ENCODE measurements at places on chromosomes 2 and 18.

DNA sequence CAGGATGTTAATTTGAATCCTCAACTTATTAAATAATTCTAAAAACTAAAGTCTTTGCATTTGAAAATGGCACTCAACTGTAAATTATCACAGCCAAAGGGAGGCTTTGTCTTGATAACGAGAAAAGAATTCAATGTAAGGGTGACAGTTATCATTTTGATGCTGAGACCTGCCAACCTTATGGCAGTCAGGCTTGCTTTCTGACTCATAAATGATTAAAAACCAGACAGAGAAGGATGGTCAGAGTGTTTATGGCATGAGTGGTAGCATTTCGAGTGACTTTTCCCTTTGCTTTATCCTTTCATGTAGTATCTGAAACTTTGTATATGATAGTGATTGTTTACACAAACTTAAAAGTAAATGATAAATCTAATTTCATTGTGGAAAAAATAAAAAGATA lies 53.9 kb upstream of the EPC2 start:
- DNase-seq: no peak

DNA sequence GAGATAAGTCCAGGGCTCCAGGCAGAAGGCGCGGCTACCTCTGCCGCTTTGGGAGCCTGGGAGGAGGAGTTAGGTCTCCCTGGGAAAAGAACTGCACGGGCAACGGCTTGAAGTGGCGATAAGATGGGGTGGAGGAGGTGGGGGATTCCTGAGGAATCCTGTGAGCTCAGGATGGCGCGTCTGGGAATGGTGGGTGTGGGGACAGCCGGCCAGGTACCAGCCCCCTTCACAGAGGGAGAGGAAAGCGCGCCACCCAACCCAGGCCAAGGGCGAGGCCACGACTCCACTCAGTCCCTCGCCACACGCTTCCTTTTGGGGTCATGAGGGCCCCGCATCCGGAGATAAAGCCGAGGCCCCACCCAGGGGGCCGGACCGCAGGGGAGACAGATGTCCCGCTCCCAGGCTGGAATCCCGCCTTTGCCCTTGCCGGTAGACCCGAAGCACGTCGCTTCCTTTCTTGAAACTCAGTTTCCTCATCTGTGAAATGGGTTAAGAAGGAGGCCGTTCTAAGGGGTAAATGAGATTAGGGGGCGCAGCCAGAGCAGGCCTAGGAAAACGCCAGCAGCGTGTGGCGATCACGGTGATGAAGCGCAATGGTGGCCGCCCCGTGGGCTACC lies 1.7 kb upstream of the CTDSP1 start:
- no peak for DNase-seq

DNA sequence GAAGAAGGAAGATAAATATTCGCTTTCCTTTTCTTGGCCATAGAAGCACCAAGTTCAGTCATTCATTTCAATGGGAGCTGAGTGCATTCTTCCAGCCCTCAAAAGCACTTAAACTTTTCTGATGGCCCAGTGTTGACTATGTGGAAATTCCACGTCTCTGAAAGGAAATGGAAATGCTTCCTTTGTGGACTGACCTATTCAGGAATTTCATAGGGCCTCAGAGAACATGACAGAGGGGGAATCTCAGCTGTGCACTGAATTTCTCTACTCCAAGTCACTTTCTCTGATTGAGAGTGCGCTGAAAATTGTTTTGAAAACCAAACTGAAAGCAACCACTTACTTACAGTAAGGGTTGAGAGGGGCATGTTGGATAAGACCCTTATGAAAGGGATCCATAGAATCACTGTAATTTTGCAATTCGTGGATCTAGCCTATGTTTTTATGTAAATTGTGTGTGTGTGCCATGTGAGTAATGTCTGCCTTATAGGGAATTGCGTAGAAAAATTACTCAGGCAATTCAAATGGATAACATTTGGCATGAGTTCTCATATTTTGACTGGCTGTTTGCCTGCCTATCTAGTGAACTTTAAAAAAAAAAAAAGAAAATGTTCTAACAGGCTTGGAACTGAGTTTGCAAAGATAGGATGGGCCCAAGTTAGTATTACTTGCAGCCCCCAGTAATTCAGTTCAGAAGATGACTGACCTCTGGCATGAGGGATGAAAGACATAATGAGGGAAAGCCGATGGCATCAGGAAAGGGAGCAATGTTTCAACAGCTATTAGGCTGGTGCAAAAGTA lies 437.0 kb downstream of the PTPRM start:
- DNase-seq: no peak

- DNase-seq: no peak
These were observed 74.3 kb downstream of the TFCP2L1 start for GRCh38 chr2:121210691-121211090.

- DNase-seq: no peak
These were observed 302.4 kb downstream of the STK39 start for GRCh38 chr2:167944825-167945659.

GRCh38 chr2:181876614-181877063 lies 14.9 kb upstream of the ITPRID2 start:
- no peak for DNase-seq

DNA sequence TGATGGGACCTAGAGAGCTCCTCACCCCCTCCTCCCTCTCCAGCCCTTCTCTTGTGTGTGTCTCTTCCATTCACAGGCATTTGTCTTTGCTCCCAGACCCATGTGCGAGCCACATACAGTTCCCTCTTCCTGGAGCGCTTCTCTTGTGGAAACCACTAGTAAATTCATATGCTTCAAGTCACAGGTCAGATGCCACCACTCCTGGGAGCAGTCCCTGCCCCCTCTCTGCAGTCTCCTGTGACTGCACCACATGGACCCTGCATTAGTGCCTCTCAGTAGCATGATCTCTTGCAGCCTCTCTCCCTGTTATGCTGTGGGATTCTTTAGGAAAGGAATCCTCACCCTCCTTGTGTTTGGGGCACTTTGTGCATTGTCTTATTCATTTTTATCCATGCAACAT lies 96.5 kb upstream of the NFATC1 start:
- DNase-seq: no peak

DNA sequence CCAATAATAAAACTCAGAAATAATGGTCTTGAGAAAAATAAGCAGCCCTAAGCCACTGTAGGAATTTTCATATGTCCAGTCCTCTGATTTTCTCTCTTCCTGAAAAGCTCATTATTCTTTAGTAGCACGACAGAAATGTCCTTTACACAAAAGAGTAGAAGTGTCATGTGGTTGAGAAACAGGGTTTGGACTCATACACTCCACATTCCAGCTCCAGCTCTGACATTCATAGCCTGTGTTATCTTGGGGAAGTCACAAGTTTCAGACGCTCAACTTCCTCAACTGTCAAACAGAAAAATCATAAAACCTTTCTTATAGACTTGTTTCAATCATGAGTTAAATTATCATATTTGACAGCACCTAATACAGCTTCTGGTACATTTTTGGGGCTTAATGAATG lies 511.5 kb downstream of the TNS1 start:
- no peak for DNase-seq

DNA sequence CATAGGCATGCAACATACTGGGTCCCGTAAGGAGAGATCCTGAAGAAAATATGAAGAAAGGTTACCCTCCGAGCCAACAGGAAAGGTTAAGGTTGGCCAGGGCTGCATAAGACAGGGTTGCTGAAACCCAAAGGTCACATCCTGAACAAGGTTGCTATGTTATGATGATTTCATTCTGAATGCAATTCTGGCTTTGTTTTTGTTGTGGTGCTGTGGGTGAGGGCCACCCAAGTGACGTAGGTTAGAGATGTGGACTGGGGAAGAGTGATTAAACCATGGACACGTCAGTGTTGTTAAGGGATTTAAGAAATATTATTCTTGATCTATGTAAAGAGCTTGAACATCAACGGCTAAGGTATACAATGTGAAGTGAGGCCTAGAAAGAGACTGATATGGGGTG lies 60.0 kb downstream of the ZEB2 start:
- DNase-seq: no peak

- no peak for DNase-seq
These were observed 124.6 kb downstream of the TMEFF2 start for GRCh38 chr2:192070099-192070498.

DNA sequence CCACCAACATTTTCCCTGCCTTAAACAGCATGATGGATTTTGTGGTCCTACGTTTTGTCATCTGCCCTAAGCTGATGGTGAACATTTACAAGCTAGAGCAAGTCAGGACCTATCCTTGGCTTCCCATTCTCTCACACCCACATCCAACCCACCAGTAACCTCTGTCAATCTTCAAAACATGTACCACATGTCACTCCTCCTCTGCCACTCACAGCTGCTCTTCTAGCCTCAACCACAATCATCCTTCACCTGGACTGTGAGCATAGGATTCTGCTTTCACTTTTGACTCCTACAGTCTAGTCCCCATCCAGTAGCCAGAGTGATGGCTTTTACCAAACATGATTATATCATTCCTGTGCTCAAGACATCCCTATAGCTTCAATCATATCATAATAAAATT lies 279.8 kb upstream of the DLGAP1 start:
- no peak for DNase-seq

DNA sequence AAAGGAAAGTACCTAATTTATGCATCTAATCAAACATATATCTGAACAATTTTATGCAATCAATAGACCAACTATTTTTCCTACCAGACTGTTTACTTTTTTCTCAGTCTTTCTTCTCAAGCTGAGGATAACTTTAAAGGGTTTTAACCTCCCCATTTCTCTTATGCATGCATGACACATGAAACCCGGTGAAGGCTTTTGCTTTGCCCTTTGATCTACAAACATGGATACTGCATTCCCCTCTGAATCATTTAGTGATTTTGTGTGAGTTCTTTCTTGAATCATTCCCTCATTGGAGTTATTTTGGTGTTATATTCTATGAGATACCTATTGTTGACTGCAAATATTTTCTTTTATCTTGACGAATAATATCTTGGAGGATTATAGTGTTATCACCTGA lies 931.9 kb upstream of the CNTNAP5 start:
- DNase-seq: no peak

- DNase-seq: no peak
These were observed 346.0 kb downstream of the CYRIA start for GRCh38 chr2:16319551-16320121.

DNA sequence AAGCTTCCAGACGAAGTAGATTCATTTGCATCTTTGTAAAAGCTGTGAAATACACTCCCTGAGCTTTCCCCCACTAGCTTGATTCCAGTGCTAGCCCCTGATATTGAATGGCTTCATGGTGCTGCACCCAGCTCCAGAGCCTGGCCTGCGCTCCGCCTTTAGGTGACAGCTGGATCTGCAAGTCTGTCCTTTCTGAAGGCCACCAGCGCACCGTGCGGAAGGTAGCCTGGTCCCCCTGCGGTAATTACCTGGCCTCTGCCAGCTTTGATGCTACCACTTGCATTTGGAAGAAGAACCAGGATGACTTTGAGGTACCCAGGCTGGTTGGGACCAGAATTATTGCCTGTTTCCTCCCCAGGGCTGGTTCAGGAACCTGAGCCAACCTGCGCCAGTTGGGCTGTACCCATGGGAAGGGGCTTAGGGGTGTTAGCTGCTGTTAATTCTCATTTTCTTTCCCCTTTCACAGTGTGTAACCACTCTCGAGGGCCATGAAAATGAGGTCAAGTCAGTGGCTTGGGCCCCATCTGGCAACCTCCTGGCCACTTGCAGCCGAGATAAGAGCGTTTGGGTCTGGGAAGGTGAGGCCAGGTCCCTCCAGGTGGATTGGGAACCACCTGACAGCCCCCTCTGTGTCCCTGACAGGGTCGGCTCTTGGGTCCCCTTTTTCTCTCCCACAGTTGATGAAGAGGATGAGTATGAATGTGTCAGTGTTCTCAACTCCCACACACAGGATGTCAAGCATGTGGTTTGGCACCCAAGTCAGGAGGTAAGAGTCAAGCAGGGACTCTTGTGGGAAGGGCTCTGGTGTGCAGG lies 1.3 kb downstream of the CIAO1 start:
- DNase-seq: no peak

- DNase-seq: no peak
These were observed 8.9 kb upstream of the TWSG1 start for GRCh38 chr18:9325716-9326115.

DNA sequence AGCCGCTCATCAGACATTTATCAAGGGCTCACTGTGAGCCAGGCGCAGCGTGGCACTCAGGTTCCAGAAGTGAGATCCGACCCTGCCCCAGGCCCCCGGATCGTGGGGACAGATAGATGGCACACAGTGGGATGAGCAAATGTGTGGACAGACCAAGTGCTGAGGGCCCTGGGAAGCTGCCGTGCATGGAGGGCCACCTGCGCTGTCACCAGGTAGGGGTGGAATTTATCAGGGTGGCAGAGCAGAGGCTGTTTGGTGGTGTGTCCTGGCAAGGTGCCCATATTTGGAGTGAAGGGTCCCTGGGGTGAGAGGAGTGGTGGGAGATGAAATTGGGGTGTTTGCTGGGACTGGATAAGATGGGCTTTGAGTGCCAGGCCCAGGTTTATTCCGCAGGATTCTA lies 92.8 kb upstream of the HS6ST1 start:
- DNase-seq: no peak

DNA sequence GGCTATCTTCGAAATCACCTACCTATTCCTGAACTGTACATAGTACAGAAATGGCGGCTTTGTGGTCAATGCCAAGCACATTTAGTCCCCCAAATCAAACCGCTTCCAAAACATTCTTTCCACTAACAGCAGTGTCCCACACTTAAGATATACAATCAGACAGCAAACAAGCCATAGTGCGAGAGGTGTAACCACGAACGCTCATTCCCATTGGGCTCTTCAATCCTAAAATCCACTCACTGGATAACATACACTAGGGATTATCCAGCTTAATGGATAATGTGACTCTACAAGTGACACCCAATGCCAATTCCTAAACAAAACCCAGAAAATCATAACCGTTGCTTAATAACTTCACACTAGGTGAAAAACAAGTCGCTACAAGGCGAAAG lies 2.0 kb downstream of the XPO1 start:
- DNase-seq: no peak

DNA sequence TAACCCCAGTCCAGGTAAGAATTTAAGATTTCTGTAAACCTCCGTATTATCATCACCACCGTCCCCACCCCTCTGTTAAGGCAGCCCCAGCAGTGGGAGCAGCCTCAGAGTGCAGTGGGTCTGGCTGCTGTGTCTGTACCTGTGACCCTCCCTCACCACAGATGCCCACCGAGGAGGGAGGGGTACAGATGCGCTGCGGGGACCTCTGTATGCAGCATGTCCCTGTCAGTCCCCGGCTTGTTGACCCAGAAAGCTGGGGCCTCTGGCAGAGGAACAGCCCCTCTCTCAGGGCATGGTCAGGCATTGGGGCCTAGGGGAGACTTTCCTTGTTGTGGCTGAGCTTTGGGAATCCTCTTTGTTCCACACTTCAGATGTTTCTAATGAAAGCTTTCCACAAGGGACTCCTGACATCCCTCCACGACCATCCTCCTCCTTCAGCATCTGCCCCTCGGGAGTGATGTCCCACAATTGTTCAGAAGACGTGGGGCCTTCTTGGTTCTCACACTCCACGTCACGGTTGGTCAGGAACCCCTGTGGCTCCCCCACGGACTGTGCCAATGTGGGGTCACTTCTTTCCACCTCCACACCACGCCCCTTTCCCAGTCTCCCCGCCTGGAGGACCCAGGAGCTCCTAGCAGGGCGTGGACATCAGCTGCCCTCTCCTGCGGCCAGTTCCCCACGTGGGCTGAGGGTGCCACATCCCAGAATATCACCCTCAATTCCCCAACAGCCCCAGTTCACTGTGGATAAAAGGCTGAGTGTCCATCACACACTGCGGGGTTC lies 384.2 kb upstream of the MYT1L start:
- DNase-seq: no peak

GRCh38 chr2:218194880-218195279 lies 22.1 kb upstream of the ARPC2 start:
- DNase-seq: no peak

- DNase-seq: no peak
These were observed 20.0 kb upstream of the LANCL1 start for GRCh38 chr2:210496512-210496911.
